Brain pericyte (primary cell): ENCODE measurements at places on chromosomes 13 and 19.

- DNase-seq = no peak
These were observed 2.6 kb downstream of the B3GNT8 start for GRCh38 chr19:41424335-41425173.

DNA sequence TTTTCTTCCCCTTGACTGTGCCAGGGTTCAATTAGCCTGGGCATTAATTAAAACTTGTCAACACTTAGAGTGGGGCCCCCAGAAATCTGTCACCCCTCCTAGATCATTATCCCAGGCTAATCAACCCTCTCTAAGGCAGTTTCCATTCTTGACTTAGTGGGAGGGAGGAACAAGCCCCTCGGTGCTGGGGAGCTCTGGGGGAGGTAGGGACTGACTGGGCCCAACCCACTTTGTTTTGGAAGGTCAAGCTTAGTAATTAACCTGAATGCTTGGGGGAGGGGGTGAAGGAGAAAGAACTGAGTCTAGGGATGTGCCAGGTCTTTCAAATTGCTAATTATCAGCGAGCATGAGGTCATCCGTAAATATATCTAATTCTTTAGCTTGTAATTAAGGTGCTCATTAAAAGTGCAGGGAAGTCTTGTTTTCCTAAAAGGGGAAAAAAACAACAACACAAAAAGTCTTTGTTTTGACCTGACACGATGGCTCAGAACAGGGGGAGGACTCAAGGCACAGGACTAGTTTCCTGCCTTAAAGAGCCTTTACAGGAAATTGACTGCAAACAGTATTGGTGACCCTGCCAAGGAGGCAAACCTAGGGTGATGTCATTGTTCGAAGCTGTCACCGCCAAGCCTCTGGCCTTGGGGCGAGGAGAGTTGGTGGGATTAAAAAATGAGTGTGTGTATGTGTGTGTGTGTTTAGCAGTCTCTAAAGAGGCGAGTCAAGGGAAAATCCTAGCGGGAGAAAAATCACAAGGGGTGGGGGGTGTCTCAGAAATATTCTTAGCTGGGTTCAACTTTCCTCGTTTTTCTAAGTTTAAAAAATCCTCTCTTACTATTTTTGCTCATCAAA is 19.4 kb downstream of the ACTN4 start:
- no peak for DNase-seq

DNA sequence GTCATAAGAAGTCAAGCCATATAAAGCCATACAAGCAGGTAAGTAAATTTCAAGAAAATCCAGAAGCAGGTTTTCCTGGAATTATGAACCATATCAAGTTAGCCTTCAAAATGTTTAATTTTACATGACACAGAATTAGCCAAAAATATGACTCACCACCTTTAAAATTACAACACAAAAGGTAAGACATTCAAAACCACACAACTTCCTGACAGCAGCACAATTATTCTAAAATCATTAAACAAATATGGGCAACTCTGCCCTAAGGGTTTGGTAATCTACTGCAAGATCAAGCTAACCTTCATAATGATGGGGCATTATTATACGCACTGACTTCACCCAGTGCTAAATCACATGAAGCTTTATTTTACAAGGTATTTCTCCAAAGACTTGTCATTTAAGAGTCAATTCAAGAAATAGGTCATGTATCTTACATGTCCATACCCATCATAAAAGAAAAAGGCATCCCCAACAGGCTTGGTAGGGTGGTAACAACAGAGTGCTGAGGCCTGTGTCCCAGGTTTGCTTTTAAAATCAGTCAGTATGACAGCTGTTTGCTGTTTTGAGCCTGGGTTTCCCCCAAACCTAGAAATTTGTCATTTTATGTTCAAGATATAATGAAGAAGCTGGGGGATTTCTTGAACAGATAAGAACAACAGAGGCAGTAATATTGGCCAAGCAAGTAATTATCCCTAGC is 15.2 kb downstream of the RCBTB1 start:
- DNase-seq = no peak

GRCh38 chr19:18282021-18282787 is 782 bp upstream of the JUND start:
- no peak for DNase-seq

GRCh38 chr19:39411081-39411831 is 1.2 kb upstream of the PLEKHG2 start:
- no peak for DNase-seq

DNA sequence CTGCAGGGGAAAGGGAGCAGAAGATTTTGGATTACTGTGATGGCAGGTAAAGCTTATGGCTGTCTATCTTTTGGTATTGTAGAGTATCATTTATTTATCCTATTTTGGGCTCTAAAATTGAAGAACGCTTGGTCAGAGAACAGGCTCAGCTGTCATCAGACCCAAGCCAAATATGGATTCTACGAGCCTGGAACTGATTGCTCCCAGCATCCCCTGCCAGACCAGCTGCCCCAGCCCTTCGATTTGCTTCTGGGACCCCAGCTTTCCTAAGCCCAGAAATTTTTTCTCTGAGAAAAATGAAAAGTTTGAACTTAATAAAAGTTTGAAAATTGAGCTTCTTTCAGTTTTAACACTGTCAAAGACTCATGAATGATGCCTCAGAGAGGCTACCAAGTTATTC is 472.8 kb downstream of the DACH1 start:
- DNase-seq = no peak

- no peak for DNase-seq
These were observed 244.6 kb downstream of the B3GLCT start for GRCh38 chr13:31444266-31444856.

GRCh38 chr13:109761695-109762094 is 24.7 kb downstream of the IRS2 start:
- DNase-seq = no peak

GRCh38 chr13:39321574-39321973 is 281.4 kb downstream of the LHFPL6 start:
- no peak for DNase-seq

- no peak for DNase-seq
These were observed 8.8 kb upstream of the ZNF541 start for GRCh38 chr19:47581605-47582319.

- DNase-seq = no peak
These were observed 32.4 kb downstream of the ZSWIM4 start for GRCh38 chr19:13827656-13828055.

- DNase-seq = no peak
These were observed 131.3 kb upstream of the POSTN start for GRCh38 chr13:37729876-37730275.

- DNase-seq = peak; percentile 26
These were observed 3.7 kb upstream of the SIN3B start for GRCh38 chr19:16825312-16826052.

GRCh38 chr13:94674609-94675348 is 37.6 kb downstream of the SOX21 start:
- no peak for DNase-seq

GRCh38 chr13:101554420-101555125 is 102.1 kb downstream of the ITGBL1 start:
- DNase-seq = no peak

DNA sequence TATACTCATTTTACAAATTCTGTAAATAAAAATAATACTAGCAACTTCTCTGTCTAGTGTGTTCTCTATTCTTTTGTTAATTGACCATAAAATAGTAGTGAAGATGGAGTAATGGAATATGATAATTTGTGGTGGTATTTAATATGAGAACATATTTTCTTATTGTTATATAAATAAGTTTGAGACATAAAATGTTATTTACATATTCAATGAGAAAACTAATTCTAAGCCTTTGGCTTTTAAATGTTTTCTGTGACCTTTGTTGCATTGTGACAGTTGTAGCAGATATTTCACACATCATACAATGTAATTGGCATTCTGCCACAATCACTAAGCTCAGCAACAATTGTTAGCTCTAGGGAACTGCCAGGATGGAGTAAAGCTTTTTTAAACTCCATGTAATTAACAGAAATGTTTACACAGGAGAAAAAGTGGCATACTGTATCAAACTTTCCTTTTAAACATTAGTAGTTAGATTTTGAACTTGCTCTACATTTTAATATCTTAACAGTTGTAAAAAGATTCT is 562.1 kb upstream of the PCDH9 start:
- no peak for DNase-seq

DNA sequence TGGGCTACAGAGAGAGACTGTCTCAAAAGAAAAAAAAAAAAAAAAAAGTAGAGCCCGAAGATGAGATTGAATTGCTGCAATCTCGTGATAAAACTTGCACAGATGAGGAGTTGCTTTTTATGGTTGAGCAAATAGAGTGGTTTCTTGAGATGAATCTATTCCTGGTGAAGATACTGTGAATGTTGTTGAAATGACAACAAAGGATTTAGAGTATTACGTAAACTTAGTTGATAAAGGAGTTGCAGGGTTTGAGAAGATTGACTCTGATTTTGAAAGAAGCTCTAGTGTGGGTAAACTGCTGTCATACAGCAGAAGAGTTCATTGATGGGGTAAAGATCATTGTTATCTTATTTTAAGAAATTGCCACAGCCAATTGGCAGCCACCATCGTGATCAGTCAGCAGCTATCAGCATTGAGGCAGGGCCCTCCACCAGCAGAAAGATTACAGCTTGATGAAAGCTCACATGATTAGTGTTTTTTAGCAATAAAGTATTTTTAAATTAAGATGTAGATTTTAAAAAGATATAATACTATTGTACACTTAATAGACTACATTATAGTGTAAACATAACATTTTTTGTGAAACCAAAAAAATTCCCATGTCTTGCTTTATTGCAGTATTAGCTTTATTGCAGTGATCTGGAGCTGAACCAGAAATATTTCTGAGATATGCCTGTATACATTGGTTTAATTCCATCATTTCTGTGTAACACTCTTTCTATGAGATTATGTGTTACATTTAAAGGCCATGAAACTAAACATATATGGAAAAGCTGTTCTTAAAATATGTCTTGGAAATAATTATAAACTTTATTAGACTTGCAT is 43.1 kb downstream of the ZMYM2 start:
- DNase-seq = no peak
